ENCODE measurements at places on chromosomes 5 and 9.
A peak's percentile ranks its signal among the peaks of the same experiment; 100 is the strongest.

DNA sequence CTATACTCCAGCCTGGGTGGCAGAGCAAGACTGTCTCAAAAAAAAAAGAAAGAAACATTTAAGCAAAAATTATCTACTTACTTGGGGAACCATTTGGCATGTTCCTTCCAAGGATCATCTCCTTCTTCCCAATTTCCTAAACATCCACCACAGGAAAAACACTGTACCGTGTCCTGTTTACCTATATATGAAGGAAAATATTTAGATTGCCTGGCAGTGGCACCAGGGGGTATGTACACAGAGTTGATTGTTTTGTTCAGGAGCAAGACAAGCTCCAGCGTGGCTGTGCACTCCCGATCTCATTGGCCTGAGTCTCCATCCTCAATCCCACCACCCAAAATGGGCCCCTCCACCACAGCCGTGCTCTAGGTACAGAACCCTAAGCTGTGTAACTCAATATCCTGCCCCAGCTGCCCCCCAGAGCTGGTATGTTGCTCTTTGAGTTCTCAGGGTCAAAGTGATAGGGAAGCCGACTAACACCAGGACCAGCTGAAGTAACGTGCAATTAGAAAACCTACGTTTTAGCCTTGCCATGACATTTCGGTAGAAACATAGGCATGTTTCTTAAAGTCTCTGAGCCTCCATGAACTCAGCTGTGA is 13.8 kb downstream of the NAIP start:
- no peak for DNase-seq

GRCh38 chr9:70814597-70814996 is 306.8 kb downstream of the TRPM3 start:
- no peak for DNase-seq

- DNase-seq, result no peak
These were observed 69.5 kb upstream of the IQGAP2 start for GRCh38 chr5:76333571-76333970.

- no peak for DNase-seq
These were observed 249.9 kb downstream of the FSTL4 start for GRCh38 chr5:133362438-133362837.

GRCh38 chr5:68372161-68372560 is 156.6 kb downstream of the PIK3R1 start:
- DNase-seq, result no peak

- no peak for DNase-seq
These were observed 8.1 kb downstream of the SLC12A7 start for GRCh38 chr5:1103505-1104326.

GRCh38 chr9:112338561-112338960 is 5.1 kb upstream of the PTBP3 start:
- DNase-seq, result no peak

DNA sequence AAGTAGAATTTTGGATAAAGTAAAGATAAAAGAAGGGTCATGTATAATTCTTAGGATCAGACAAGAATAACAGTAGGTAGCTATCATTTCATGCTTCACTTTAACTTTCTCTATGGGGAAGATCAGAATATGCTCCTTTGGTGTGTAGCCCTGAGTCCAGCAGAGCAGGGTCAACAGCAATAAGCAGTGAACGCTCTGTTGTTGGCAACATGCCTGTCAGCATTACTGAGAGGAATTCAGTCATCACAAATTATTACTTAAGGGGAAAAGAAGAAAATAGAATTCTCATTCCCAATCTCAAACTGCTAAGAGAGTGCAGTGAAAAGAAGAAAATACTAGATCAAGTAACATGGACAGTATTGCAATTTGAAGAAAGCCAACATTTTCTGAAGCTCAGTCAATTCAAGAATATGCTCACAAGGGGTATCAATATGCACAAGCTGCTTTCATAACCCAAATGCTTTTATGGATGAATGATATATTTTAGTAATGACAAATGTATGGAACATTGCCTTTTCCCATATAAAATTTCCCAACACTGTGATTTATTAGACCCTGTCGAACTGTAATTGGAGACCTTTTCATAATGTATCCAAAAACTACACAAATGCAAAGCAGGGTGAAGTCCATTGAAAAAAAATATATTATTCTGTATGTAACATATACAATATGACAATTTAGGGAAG is 1359.4 kb downstream of the EFNA5 start:
- no peak for DNase-seq

DNA sequence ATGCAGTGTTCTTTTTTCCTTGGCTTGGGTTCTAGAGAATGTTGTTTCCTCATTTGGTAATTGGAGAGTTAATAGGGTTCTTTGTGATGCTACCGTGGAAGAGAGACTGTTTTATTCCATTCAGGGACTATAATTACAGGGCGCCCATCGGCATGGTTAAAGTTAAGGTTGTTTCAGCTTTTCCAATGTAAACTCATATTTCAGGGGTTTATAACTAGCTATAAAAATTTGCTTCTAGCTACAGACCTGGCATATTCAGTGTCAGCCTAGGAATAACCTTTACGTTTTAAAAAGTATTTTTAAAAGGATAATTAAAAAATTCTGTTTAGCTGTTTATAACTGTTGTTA is 99.1 kb downstream of the AOPEP start:
- DNase-seq, result no peak

DNA sequence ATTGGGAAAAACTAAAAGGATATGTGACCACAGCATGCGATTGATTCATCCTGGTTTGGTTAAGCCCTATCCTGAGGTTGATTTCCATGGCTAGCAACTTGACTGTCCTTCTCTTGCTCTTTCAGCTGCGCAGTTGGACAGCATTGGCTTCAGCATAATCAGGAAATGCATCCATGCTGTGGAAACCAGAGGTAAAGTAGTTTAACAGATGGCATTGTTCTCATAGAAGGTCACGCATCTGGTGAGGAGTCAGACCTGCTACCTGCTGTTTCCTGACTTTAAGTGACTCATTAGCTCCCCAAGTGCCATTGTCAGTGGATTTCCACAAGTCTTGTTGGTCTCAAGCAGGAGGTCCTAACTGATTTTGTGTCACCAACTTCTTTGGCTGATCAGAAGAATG is 266.9 kb downstream of the ARHGAP26 start:
- DNase-seq, result no peak

DNA sequence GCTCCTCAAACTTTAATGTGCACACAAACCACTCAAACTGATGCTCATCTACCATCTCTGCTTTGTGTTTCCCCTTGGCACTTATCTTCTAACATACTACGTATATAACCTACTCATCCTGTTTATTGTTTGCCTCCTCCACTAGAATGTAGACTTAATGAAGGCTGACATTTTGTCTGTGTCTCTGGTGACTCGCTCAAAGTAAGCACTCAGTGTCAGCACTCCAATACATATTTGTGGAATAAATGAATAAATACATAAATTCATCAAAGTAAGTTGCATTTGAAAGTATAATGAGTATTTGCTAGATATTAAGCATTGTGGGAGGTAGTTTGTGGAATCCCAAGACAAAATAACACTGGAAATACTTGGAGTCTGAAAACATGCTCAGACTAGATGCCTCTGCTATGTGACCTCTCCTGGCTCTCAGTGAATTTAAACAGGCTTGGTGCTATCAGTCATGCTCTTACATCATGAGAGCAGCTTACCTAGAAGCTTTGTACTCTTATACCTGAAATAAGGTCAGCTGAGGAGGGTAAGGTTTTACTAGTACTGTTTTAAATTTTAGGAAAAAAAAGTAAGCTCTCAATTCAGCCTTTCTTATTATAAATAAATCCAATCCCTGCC is 37.0 kb upstream of the RANBP6 start:
- no peak for DNase-seq

DNA sequence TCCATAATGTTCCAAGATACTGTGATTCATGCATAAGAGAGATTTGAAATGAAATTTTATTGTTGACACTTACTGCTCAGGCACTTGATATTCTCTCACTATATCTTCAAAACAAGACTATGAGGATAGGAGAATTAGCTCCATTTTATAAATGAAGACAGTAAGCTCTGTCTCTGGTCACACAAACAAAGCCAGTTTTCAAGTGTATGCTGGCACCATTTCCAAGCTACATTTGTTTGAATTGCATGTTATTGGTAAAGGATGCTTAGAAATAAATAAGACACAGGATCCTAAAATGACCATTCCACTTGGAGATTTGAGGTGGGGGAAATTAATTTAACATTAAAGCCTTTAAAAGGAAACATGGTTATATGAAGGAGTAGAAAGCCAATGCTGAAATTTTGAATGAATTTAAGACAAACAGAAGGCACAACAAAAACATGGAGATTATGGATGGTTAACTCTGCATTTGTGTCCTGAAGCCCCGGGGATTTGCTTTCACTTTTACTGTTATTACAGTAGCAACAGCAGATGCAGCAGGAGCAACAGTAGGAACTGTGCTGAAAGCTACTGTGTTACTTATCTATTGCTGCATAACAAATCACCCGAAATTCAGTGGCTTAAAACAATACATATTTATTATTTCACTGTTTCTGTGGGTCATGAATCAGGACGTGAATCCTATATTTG is 79.7 kb upstream of the ASTN2 start:
- DNase-seq, result no peak

- DNase-seq, result no peak
These were observed 75.4 kb upstream of the CDKN2B start for GRCh38 chr9:22084336-22085035.

DNA sequence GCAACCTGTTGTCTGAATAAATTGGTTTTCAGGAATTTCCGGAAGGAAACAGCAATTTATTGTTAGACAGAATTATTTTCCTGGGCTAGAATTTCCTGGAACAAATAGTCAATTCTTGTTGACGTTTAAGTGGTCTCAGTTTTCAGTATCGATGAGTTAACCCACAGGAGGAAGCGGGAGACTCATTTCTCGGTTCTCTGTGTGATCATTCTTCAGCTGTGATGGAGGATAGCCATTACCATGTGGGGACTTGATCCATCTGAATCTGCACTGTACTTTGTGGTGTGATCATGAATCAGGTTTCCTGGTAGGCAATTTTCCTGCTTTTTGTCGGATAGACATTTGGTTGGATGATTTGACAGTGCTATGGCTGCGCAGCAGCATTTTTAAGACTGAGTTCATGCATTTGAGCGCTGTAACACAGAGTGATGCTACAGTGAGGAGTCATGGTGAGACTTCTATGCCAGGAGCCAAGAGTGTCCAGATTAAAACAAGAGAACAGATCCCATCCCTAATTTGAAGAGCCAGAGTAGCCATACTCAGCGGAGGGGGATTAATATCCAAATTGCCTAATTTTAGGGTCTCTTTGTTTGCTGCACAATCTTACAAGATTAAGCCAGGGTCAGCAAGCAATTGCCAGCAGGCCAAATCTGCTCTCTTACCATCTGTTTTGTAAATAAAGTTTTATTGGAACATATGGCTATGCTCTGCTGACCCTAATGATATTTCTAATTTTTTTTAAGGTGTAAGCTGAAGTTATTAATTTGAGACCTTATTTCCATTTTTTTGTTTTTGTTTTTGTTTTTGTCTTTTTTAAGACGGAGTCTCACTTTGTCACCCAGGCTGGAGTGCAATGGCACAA is 355.9 kb downstream of the RAB3C start:
- DNase-seq, result no peak

DNA sequence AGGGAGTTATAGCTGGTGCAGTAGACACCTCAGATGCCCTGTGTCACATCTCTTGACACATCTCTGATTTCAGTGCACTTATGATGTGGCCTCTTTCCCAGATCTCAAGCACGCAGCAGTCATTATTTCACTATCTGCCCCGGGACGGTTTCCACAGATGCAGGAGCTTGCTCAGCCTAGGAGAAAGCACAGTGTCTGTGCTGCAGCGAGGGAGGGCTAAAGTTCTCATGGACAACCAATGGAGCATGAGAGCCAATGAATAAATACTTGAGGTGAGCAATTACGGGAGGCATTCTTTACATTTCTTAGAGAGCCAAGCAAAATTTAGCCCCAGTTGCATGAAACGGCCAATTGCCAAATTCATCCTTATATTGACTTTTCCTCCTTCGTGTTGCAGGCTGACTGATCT is 7.4 kb upstream of the MOB3B start:
- no peak for DNase-seq

DNA sequence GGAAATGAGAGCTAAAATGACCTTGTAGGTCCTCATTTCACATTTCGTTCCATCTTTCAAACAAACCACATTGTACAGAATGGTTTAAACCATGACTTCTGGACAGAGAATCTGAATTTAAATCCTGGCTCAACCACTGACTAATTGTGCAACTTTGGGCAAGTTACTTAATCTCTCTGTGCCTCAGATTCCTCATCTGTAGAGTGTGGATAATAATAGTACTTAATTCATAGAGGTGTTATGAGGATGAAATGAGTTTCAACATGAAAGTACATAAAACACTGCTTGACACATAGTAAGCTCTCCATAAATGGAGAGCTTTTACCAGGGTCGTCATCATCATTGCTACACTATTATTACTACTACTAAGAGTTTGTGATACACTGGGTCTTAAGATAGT is 46.3 kb upstream of the FOXE1 start:
- no peak for DNase-seq

DNA sequence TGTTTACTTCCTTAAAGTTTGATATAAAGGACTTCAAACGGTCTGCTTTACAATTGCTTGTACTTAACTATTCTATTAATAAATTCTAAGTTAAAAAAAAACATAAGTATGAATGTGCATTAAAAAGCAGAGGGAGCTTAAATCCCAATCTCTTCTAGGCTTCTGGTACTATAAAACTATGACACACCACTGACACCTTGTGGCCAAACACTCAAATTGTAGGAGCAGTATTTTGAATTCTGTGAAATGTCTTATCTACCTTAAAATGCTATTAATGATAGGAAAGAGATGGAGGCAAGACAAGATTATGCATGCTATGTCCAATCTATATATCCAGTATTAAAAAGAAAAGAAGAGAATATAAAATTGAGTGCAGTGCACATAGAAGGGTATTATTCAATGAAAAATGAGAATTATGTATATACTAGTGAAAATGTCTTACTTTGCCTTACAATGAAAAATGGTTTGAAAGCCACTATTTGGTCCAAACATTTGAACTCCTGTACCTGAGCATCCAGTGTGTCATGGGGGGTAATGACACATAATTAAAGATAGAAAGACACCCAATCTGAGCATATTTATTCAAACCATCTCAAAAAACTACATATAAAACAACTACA is 87.6 kb downstream of the ERP44 start:
- peak; percentile 60 for DNase-seq

- no peak for DNase-seq
These were observed 14.5 kb upstream of the ANKRD55 start for GRCh38 chr5:56247592-56247991.

DNA sequence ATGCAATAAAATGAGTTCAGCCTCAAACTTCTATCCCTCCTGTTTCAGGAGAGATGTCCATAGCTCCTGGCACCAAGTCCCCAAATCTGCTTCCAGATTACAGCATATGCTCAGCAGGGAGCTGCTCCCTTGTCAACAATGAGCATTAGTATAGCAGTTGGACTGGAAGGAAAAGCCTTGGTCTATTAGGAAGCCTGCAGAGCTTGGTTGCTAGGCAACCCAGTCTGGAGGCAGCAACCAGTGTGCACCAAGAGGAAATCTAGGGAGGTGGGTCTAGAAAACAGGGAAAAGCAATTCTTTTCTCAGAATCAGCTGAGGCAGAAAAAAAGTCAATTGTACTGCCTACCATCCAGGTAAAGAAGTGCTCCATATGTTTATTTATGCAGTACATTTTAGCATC is 229.5 kb upstream of the NMUR2 start:
- DNase-seq, result no peak

- no peak for DNase-seq
These were observed 338.2 kb upstream of the TARS1 start for GRCh38 chr5:33102551-33102950.

- no peak for DNase-seq
These were observed 46.7 kb downstream of the POC5 start for GRCh38 chr5:75670577-75670976.
